ENCODE measurements at places on chromosomes 5 and 9. TPM values are rescaled to one million over a fixed set of nuclear protein-coding genes. Genes with fewer than 3 reads are reported as not detected.

The GAS1 gene
- total RNA-seq: 0.13 TPM

The FOXD4L6 gene
- total RNA-seq: 0.07 TPM

The SHROOM1 gene
- total RNA-seq: 5.3 TPM

The FAF2 gene
- total RNA-seq: 37.9 TPM

The ZNF883 gene
- total RNA-seq: 2.6 TPM

The WDR31 gene
- 1.4 TPM for total RNA-seq

- DNase-seq: no peak
Observed at GRCh38 chr9:120642129-120642770, 62.3 kb upstream of the CDK5RAP2 start.

GRCh38 chr5:79642210-79642609, 30.0 kb downstream of the TENT2 start:
- DNase-seq: no peak

DNA sequence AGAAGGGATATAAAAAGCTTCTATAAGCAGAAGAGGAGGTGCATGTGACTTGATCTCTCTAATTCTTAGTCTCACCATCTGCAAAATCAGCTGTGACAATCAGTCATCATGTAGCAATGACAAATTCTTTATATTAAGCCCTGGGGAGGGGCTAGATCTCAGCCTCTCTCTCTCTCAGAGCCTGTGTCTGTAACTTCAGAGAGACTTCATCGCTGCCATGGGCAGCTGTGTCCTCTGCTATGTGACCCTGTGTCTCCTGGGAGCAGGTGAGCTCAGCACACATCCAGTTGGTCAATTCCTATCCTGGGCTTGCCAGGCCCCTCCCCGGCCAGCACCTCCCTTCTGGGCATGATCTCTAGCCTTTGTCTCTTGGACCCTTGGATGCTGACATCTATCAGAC, 109.6 kb downstream of the ANKRD18B start:
- no peak for DNase-seq

DNA sequence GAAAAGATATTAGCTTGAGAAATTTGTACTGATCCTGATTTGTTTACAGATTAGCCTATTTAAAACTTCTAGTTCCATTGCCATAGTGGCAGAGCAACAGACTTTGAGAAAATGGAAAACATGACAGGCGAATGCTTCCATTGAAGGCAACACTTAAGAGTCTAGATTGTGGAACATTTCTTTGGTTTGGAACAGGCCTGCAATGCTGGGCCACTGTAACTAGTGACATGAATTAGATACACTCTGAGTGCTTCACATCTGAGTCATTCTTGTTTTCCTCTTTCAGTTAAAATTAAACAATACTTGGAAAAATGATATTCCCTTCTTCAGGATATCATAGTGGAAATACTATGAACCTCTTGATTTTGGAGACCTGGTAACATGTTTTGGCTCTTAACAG, 453.6 kb upstream of the TUSC1 start:
- no peak for DNase-seq

DNA sequence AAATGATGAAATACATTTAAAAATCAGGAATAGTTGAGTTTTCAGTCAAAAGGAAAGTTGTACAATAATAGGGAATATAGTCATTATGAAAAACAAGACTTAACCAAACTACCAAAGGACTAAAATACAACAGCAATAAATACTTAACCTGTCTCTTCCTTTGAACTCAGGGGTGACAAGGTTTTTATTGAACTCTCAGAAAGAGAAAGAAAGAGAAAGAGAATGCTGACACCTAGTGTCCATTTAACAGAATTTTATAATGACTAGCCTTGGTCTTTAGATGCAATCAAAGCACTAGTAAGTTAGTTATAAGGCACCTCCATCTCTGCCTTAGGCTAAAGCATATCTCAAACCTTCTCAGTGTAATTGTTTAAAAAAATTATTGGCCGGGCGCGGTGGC, 47.5 kb downstream of the UIMC1 start:
- DNase-seq: no peak

DNA sequence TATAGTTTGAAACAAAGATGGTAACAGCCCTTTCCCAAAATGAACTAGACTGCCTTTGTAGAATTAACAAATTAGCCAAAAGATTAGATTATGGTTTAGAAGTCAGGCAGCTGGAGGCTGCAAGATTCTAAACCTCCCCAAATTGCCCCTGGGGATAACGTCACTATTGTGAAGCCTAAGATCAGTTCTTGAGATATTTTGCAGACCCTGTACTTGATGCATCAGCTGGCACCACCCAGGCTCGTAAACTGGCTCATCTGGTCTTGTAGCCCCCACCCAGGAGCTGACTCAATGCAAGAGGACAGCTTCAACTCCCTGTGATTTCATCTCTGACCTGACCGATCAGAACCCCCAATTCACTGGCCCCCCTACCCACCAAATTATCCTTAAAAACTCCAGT, 4.2 kb upstream of the SOWAHA start:
- DNase-seq: no peak

GRCh38 chr9:36971935-36972488, 62.1 kb downstream of the PAX5 start:
- no peak for DNase-seq

DNA sequence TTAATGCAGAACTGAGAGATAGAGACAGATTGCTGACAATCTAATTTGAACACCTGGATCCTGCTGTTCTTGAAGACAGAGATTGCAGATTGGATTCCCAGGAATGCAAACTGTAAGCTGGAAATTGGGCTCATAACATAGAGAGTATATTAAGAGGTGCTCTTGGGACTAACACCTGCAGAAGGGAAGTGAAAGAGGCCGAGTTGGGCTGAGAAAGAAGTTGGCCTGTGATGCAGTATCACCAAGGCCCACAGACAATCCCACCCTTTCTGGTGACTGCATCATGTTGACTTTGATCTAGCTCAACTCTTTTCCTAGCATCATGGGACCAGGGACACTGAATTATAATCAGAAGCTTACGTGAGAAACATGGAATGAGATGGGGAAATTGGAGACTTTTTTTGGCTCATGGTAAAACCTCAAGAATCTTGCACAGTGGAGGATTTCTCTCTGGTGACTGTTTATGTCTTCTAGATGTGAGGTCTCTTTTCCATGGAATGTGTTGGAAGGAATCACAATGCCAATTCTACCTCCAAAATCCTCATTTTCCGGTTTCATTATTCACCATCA, 36.5 kb upstream of the NUDT12 start:
- DNase-seq: no peak

DNA sequence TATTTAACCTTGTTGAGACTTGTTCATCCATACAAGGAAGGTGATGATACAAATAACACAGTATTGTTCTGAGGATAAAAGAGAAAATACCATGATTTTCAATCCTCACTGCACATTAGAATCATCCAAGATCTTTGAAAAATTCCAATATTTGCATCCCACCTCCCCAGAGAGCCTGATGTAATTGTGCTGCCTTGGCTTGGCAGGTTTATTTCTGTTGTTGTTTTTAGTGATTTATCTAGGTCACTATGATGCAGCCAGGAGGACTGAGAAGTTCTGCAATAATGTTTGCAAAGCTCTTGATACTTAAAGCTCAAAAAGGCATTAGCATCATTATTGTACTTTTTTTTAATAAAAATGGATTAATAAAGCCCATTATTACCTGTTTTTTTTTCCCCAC, 67.0 kb upstream of the NMUR2 start:
- DNase-seq: no peak

- DNase-seq: no peak
Observed at GRCh38 chr9:126618190-126618584, 4.5 kb downstream of the LMX1B start.

DNA sequence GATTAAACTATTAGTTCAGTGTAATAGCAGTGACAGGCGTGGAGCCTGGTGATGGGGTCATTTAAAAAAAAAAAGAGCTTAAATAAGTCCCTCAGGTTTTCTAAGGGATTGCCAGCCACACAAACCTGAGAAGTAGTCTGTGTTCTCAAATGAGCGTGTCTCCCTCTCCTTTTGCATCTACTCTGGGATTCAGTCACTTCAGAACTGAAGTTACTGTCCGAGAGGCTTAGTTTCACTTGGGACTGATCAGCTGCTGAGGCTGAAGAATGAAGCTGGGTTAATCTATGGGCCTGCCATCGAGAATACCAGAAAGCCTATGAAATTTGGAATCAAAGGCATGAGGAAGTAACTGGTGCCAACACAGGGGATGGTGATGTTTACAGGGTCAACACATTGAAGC, 310.1 kb downstream of the ADAMTS6 start:
- DNase-seq: no peak

GRCh38 chr9:136965771-136966484, 11.4 kb upstream of the PTGDS start:
- no peak for DNase-seq

DNA sequence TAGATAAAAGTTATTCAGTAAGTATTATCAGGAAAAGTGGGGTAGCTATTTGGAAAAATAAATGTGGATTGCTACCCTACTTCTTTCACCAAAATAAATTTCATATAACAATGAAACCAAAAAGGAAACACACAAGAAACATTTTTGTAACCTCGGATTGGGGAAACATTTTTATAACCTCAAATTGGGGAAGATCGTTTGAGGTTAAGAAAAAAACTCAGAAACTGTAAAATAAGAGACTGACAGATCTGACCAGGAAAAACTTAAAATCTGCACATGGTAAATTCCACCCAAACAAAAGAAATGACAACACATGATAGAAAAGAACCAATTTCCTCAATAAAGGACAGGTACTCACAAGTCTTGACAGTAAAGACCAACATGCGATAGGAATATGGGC, 13.5 kb downstream of the EFCAB9 start:
- no peak for DNase-seq
